WTC11 (cell line): ENCODE measurements at places on chromosomes 16 and 17.

DNA sequence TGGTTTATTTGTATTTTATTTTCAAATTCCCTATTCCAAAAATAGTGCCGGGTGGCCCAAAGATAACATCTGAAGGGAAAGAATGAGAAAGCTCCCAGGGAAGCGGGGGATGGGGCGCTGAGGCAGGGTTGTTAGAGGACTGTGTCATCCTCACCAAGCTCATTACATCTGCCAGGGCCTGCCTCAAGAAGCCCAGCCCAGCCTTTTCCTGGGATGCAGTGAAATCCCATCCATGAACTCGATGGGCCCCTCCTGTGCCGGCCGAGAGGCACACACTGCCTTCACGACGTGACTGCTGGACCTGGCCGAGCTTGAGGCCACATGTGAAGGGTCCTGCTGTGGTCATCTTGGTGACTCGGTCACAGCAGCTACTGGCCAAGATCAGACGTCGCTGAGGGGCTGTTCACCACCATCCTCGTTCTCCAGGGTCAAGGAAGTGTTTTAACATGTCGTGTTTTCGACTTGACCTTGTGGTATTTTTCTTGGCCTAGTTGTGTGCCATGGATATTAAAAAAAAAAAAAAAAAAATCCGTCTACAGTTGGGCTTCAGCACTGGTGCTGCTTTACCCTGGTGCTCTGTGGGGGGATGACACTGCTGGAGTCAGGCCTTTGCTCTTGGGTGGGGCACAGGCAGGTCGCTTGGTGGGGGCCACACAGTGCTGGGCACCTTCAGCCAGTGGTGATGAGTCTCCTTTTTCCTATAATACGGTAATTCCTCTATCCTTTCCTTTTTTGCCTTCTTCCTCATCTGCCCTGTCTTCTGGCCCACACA lies 4.9 kb downstream of the TIMM22 start:
- no peak for DNase-seq

DNA sequence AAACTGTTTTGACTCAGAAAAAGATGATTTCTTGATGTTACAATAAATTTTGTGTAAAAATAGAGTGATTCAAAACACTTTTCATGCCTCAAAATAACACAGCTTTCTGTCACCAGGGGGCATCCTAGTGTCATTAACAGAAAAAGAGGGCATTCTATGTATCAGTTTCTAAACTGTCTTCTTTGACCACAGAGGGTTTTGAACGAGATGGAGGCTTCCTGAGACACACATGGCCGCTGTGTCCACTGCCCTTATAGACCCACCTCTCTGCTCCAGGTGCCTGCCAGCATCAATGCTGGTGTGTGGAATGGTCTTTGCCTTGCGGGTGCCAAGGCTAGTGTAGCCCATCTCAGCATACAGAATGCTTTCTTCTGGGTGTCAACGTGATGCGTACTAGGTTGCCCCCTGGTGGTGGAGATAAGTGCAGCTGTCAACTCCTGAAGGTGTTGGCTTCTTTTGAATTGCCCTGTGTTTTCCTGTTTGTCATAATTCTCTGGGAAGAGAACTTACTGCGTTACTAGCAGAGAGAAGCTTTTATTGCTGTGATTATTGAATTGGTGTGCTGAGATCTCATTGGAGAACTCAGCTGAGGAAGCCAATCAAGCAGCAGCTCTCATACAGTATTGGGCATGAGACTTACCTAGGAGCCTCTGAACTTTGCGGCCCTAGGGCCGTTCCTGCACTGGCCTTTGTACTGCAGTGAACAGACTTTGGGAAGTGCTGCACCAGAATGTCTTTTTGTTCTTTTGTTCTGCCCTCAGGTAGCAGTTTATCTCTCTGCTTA lies 38.6 kb downstream of the USP10 start:
- DNase-seq = peak; percentile 82

- no peak for DNase-seq
These were observed 9.6 kb upstream of the RNF112 start for GRCh38 chr17:19401321-19402010.

DNA sequence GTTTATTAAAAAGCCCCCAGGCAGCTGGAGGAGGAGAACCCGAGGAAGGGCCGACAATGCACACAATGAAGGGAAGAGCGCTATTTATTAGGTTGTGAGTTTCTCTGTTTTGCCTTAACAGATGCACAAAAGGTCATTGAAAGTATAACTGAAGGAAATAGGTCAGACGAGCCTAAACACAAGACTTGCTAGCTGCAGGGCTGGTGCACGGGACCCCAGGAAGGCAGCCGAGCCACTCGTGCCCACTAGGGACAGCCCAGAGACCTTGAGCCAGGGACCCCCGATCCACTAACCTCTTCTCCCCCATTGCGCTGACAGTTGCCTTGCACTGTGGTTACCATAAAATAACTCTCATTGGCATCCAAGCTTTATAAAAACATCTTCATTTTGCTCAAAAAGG lies 11.3 kb downstream of the LITAFD start:
- no peak for DNase-seq

DNA sequence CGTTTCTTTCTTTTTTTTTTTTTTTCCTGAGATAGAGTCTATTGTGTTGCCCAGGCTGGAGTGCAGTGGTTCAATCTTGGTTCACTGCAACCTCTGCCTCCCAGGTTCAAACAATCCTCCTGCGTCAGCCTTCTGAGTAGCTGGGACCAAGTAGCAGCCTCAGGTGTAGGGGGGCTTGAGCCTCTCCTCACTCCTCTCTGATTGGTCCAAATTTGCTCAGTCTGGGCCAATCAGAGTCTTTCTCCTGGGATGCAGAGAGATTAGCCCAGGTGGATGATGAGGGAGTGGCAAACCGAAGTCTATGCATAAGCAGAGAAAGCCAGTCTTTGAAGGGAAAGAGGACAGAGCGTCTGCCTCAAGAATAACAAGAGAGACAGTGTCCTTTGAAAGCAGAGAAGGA lies 99.0 kb downstream of the BMERB1 start:
- DNase-seq = no peak

- no peak for DNase-seq
These were observed 332.8 kb downstream of the MAF start for GRCh38 chr16:79267781-79268180.

DNA sequence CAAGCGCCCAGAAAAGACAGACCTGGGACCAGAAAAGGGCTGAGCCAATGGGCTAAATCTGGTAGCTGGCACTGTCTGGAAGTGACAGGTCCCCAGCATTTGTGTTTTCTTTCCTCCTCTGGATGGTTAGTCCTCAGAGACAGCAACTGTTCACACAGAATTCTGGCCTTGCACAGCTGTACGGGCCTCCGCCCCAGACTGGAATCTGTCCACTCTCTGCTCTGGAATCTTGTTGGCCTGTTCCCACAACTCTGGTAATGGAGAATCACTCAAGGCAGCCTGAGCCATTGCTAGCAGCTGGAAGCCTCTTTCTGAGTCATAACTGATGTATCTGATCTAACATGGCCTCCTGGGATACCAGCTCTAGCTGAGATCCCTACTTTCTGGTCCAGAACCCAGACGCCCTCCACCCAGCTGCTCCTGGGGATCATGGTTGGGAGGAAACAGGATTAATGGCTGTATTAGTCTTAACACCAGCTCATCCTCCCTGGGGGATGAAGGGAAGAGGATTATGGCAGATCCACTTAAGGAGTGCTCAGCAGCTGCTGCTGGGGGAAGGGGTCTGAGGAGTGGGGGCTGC lies 9.1 kb downstream of the ZNF668 start:
- DNase-seq = no peak

- peak; percentile 59 for DNase-seq
These were observed 16.9 kb downstream of the DOC2B start for GRCh38 chr17:164303-165235.

DNA sequence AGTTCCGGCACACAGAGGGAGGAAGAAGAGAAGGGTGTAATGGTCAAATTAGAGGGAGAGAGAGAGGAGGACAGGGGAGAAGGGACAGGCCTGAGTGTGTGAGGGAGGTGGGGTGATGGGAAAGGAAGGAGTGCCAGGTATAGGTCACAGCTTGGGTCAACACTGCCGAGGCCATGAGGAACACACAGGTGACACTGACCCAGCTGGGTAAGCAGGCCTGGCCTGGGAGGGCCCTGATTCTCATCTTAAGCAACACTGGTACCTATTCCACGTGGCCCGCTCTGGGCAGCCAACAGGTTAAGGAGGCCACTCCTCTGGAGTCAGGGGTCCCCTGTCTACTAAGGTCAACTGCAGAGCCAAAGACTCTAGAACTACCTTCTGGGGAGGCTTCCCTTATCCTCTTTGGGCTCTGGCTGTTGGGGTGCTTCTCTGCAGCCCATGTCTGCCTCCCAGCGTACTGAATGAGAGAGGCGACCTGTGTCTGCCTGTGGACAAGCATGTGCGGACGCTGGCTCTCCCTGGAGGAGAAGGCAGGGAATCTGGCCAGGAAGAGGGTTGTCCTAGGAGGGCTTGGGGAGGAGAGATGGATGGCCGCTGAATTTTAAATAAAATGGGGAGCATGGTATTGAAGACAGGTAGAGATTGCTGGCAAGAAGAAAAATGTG lies 57.6 kb downstream of the RGS9 start:
- peak; percentile 25 for DNase-seq

DNA sequence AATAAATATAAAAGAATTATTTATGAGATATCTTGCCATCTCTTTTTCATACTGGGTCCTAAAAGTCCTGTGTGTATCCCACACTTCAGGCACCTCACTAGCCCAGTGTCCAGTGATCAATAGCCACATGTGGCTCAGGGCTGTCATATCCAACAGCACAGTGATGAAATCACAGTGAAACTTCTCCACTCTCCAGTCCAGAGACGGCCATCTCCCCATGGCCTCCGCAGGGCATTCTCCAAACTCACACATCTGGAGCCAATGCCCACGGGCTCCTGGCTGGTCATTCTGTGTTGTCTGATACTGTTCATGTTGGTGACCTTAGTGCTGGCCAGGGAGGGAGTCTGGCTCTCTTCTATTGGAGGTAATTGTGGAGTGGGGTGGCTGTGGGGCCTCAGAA lies 125.2 kb upstream of the SDK2 start:
- DNase-seq = no peak

DNA sequence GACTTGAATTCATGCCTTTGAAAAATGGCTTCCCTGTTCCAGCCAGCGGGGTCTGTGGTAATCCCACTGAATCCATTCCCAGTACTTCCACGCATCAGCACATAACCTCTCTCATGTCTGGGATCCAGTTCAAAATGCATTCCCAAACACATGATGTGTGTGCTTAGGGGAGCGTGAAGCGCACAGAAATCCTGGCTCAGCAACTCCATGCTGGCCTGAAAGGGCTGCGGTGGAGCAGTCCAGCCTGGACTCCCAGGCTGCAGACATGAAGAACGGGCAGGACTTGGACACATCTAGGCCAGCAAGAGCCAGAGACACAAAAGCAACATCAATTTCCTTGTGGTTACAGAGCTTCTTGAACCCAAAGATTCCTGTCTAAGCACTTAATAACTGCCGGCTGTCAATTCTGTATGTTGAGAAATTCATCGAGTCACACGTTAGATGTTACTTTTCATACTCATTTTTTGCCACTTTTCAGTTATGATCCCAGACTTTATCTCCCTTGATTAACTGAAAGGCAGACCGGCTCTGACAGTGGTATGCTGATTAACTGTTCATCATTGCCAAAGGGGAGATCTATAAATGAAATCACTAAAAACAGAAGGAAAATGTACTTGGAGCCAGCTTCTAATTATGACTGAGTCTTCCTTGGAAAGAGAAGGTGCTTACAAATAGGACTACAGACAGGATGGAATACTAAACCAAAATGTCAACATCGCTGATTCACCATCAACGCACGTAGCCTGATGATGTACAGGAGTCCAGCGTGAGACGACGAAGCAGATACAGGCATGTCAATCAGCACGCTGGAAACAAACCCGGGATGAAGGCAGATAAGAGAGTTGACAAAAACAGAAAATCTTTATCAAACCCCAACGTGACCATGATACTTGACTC lies 23.0 kb downstream of the NSMCE1 start:
- no peak for DNase-seq

- DNase-seq = no peak
These were observed 49.4 kb downstream of the SNTB2 start for GRCh38 chr16:69236319-69236718.

DNA sequence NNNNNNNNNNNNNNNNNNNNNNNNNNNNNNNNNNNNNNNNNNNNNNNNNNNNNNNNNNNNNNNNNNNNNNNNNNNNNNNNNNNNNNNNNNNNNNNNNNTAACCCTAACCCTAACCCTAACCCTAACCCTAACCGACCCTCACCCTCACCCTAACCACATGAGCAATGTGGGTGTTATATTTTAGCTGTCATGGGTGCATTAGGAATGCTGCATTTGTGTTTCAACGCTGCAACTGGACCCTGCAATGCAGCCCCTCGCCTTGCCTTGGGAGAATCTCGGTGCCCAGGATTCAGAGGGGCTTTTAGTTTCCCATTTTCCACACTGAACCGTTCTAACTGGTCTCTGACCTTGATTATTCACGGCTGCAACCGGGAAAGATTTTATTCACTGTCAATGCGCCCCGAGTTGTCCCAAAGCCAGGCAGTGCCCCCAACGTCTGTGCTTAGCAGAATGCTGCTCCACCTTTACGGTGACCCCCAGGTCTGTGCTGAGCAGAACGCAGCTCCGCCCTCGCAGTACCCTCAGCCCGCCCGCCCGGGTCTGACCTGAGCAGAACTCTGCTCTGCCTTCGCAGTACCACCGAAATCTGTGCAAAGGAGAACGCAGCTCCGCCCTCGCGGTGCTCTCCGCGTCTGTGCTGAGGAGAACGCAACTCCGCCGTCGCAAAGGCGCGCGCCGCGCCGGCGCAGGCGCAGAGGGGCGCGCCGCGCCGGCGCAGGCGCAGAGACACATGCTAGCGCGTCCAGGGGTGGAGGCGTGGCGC lies 43.3 kb downstream of the POLR3K start:
- DNase-seq = peak; percentile 27

DNA sequence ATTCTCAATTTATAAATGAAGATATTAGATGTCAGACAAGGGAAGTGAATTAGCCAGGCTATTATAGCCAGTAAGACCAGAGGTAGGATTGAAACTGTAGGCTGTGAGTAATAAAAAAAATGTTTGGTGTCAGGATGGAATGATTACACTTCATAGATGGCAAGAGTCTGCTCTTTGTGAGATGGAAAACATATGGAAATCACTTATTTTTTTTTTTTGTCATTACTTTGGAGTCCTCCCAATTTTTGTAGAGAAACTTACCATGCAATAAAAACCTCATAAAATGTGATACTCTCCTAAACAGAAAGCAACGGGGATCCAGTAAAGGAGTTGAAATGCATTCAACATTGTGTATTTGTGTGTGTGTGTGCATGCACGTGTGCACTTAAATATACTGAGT lies 532.7 kb upstream of the CDH8 start:
- DNase-seq = no peak

GRCh38 chr17:67574658-67575293 lies 143.0 kb upstream of the NOL11 start:
- no peak for DNase-seq
